ENCODE measurements at places on chromosomes 1 and 21.

GRCh38 chr1:197632005-197632404 is 143.3 kb downstream of the DENND1B start:
- no peak overlapping the region for H3K4me3 ChIP-seq
- no peaks in the 10 kb centered on the region for H3K27me3 ChIP-seq
- peaks cover 4% of the 10 kb centered on the region for H3K4me1 ChIP-seq
- H3K27ac ChIP-seq, result no peak overlapping the region
- DNase-seq, result no peak

- no peaks in the 10 kb centered on the region for H3K27me3 ChIP-seq
- H3K4me3 ChIP-seq, result no peak overlapping the region
- H3K4me1 ChIP-seq, result peaks cover 9% of the 10 kb centered on the region
- H3K27ac ChIP-seq, result no peak overlapping the region
Measured at GRCh38 chr21:32520875-32521735, 64.2 kb downstream of the TCP10L start.

DNA sequence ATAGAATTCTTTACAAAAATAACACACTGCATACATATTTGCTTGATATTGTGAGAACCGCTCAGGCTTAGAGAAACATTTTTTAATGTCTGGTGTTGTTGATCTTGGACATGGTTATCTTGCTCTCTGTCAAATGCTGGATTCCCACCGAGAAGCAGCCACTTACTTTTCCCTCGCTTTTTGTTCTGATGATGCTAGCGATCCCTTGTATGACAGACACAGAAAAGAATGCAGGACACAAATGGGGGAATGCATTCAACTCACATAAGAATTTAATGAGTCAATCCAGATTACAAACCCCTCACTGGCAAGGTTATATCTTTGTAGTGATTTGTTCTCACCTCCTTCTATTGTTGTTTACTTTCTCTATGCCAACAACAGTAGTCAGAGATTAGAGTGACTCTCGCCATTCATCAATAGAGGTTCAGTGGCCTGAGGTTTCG is 76.8 kb upstream of the AKT3 start:
- H3K4me1 ChIP-seq, result peaks cover 35% of the 10 kb centered on the region
- no peak overlapping the region for H3K27ac ChIP-seq
- H3K36me3 ChIP-seq, result no peaks in the 10 kb centered on the region
- no peaks in the 10 kb centered on the region for H3K27me3 ChIP-seq
- no peak for DNase-seq

DNA sequence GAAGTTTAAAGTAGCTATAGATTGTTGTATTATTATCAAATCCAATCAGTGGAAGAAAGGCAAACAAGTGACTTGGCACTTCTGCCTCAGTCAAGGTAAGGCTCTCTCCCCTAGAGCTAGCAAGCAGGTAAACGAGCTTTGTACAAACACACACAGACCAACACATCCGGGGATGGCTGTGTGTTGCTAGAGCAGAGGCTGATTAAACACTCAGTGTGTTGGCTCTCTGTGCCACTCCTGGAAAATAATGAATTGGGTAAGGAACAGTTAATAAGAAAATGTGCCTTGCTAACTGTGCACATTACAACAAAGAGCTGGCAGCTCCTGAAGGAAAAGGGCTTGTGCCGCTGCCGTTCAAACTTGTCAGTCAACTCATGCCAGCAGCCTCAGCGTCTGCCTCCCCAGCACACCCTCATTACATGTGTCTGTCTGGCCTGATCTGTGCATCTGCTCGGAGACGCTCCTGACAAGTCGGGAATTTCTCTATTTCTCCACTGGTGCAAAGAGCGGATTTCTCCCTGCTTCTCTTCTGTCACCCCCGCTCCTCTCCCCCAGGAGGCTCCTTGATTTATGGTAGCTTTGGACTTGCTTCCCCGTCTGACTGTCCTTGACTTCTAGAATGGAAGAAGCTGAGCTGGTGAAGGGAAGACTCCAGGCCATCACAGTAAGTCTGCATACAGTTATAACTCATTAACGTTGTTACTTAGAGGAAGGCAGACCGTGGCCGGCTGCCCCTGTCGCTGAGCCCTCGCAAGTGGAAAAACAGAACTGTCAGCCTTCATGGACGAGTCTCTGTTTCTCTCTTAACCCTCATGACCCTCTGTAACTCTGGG is at the start of gene PALMD:
Gene PALMD (plus strand): TSS at position 415 of the 833 bp plus-strand sequence. CDS start 205 bp downstream, at position 620.
- DNase-seq, result no peak
- no peaks in the 10 kb centered on the region for H3K27me3 ChIP-seq
- peaks cover 10% of the 10 kb centered on the region for H3K4me1 ChIP-seq
- H3K36me3 ChIP-seq, result no peaks in the 10 kb centered on the region
- H3K27ac ChIP-seq, result no peak within 1 kb of the TSS

- H3K4me3 ChIP-seq, result no peak overlapping the region
- no peak for DNase-seq
- H3K36me3 ChIP-seq, result no peaks in the 10 kb centered on the region
- no peaks in the 10 kb centered on the region for H3K27me3 ChIP-seq
Measured at GRCh38 chr1:107047602-107048001, 8.9 kb upstream of the PRMT6 start.

GRCh38 chr21:41667136-41667535 is 99.7 kb downstream of the RIPK4 start:
- H3K36me3 ChIP-seq, result no peaks in the 10 kb centered on the region
- peaks cover 16% of the 10 kb centered on the region for H3K4me1 ChIP-seq
- no peak overlapping the region for H3K27ac ChIP-seq
- no peaks in the 10 kb centered on the region for H3K27me3 ChIP-seq

- no peaks in the 10 kb centered on the region for H3K36me3 ChIP-seq
- H3K27me3 ChIP-seq, result peaks cover 27% of the 10 kb centered on the region
- no peak overlapping the region for H3K27ac ChIP-seq
Measured at GRCh38 chr1:206502812-206503211, 4.5 kb upstream of the RASSF5 start.

DNA sequence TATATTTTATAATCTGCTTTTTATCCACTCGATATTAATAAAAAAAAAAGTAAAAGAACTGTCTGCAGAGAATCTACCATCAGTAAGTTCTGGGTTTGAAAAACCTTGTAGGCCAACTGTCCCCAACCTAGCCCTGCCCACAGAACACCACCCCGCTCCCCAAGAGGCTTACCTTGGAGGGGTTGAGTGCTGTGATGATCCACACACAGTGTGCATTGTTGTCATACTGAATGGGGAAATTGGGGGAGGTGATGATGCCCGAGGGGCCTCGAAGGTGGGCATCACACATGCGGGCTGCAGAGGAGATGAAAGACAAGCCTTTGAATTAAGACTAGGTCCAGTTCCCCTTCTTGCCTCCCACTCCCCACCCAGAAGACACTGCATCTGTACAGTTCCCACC is 53.3 kb upstream of the HMGB4 start:
- H3K27me3 ChIP-seq, result no peaks in the 10 kb centered on the region
- no peaks in the 10 kb centered on the region for H3K4me1 ChIP-seq
- H3K4me3 ChIP-seq, result no peak overlapping the region

- no peaks in the 10 kb centered on the region for H3K27me3 ChIP-seq
- H3K4me1 ChIP-seq, result no peaks in the 10 kb centered on the region
- H3K36me3 ChIP-seq, result no peaks in the 10 kb centered on the region
- no peak for DNase-seq
Measured at GRCh38 chr1:194280463-194280862, 1094.0 kb upstream of the B3GALT2 start.

GRCh38 chr1:110696818-110697217 is 22.1 kb upstream of the KCNA3 start:
- no peaks in the 10 kb centered on the region for H3K27me3 ChIP-seq
- no peak overlapping the region for H3K4me3 ChIP-seq
- H3K27ac ChIP-seq, result no peak overlapping the region
- no peaks in the 10 kb centered on the region for H3K36me3 ChIP-seq
- no peak for DNase-seq

DNA sequence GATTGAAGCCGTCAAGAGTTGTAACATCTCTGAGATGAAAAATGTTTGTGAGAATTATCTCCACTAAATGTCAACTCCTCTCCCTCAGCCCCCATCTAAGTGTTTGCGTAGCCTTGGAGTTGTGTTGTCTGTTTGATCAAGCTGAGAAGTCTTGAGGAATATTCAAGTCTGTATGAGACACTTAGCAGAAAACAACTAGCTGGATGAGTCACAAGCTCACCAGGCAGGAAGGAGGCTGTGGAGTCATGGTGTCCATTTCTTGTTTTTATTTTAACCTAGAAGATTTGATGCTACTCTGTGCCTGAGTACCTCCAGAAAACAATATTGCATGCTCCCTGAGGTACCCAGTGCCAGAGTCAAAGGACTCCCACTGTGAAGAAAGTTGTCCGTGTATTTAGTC is 211.6 kb upstream of the PLXNA2 start:
- H3K4me3 ChIP-seq, result no peak overlapping the region
- H3K36me3 ChIP-seq, result no peaks in the 10 kb centered on the region
- H3K27me3 ChIP-seq, result no peaks in the 10 kb centered on the region

- no peaks in the 10 kb centered on the region for H3K27me3 ChIP-seq
- no peaks in the 10 kb centered on the region for H3K36me3 ChIP-seq
- H3K4me3 ChIP-seq, result no peak overlapping the region
- DNase-seq, result no peak
- no peak overlapping the region for H3K27ac ChIP-seq
Measured at GRCh38 chr21:29583424-29583924, 284.8 kb downstream of the BACH1 start.

DNA sequence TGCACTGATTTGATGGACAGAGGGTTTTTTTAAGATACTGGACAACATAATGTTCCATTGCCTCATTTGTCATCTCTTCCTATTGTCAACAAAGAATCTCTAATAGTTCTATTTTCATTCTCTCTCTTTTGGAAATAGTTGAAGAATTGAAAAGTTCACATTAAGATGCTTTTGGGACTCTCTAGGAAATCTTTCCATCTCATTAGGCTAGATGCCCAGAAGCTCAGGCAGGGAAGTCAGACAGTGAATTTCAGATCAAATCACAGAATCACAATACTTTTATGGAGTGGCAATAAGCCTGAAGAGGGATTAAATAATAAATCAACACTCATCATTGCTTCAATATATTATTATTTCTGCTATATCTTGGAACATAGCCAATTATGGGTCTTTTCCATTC is 29.2 kb downstream of the NEGR1 start:
- no peak overlapping the region for H3K4me3 ChIP-seq
- no peak overlapping the region for H3K27ac ChIP-seq
- no peaks in the 10 kb centered on the region for H3K4me1 ChIP-seq
- no peaks in the 10 kb centered on the region for H3K27me3 ChIP-seq

- DNase-seq, result peak; percentile 62
- no peaks in the 10 kb centered on the region for H3K36me3 ChIP-seq
- no peaks in the 10 kb centered on the region for H3K4me1 ChIP-seq
- no peak overlapping the region for H3K4me3 ChIP-seq
Measured at GRCh38 chr1:110542725-110543124, 23.8 kb upstream of the KCNA10 start.

DNA sequence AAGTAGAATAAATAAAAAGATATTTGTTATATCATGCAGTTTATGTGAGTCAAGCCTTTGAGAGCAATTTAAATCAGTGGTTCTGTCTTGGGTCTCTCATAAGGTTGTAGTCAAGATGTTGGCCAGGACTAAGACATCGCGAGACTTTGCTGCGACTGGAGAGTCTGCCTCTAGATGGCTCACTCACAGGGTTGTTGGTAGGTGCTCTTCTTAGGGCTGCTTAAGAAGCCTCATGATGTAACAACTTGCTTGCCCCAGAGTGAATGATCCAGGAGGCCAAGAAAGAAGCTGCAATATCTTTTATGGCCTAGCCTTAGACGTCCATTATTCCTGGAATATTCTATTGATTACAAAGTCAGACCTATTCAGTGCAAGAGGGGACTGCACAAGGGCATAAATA is 73.1 kb upstream of the CACHD1 start:
- no peak overlapping the region for H3K4me3 ChIP-seq
- DNase-seq, result no peak
- no peaks in the 10 kb centered on the region for H3K4me1 ChIP-seq
- H3K27ac ChIP-seq, result no peak overlapping the region
- no peaks in the 10 kb centered on the region for H3K27me3 ChIP-seq
- H3K36me3 ChIP-seq, result no peaks in the 10 kb centered on the region

DNA sequence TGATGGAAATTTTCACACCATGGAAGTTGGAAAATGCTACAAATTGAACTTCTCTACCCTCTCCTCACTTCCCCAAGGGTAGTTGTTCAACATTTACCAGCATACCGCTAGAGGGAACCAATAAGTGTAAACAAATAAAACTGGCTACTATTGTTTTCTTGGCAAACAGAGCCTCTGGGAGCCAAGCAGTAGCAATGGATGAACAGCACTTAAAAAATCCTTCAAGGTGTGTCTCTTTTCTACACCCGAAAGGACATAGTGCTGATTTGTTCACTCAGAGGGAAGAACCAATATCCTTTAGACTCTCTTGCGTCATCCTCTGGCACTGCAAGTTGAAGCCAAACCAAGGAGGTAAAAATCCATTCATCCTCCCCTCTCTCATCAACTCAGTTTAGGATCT is 161.5 kb downstream of the TBX15 start:
- H3K4me3 ChIP-seq, result no peak overlapping the region
- H3K36me3 ChIP-seq, result no peaks in the 10 kb centered on the region
- no peaks in the 10 kb centered on the region for H3K27me3 ChIP-seq
- no peaks in the 10 kb centered on the region for H3K4me1 ChIP-seq
- no peak overlapping the region for H3K27ac ChIP-seq

DNA sequence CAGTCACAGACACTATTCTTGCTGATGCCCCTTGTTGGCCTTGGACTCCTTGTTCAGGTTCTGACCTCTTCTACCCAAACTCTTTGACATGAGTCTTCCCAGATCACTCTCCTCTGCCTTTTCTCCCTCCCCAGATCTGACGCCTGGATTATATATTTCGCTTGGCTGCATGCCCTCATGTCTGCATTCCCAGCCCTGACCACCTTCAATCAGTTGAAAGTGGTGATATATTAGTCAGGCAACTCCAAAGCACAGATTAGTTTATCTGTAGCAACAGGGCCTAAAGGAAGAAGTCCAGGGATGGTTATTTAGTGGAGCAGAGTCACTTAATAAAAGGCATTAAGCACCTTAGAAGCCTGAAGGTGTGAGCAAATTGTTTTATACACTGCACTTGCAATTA is 110.0 kb upstream of the GUCA2B start:
- no peaks in the 10 kb centered on the region for H3K4me1 ChIP-seq
- no peaks in the 10 kb centered on the region for H3K36me3 ChIP-seq
- H3K4me3 ChIP-seq, result no peak overlapping the region

- no peaks in the 10 kb centered on the region for H3K27me3 ChIP-seq
- H3K27ac ChIP-seq, result no peak overlapping the region
- DNase-seq, result no peak
- no peaks in the 10 kb centered on the region for H3K4me1 ChIP-seq
- H3K4me3 ChIP-seq, result no peak overlapping the region
Measured at GRCh38 chr1:182811975-182812722, 22.6 kb downstream of the NPL start.

DNA sequence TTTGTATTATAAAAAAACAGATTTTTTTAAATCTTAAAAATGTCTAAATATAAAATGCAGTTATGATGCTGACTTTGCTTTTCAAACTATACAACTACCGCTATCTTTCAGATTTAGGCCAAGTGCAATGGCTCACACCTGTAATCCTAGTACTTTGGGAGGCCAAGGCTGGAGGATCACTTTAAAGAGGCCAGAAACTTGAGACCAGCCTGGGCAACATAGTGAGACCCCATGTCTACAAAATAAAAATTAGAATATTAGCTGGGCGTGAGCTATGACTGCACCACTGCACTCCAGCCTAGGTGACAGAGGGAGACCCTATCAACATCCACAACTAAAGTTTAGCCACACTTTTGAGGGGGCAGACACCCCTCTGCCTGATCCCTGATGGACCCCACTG is 20.3 kb downstream of the ZBTB17 start:
- no peak overlapping the region for H3K27ac ChIP-seq
- no peaks in the 10 kb centered on the region for H3K27me3 ChIP-seq
- peaks cover 14% of the 10 kb centered on the region for H3K4me1 ChIP-seq
- no peak for DNase-seq
- H3K36me3 ChIP-seq, result peaks cover 2% of the 10 kb centered on the region
- H3K4me3 ChIP-seq, result no peak overlapping the region

- H3K4me1 ChIP-seq, result no peaks in the 10 kb centered on the region
- no peak overlapping the region for H3K27ac ChIP-seq
- H3K4me3 ChIP-seq, result no peak overlapping the region
- H3K27me3 ChIP-seq, result no peaks in the 10 kb centered on the region
- H3K36me3 ChIP-seq, result no peaks in the 10 kb centered on the region
Measured at GRCh38 chr21:40187244-40187643, 320.0 kb downstream of the PCP4 start.

Data from neuronal stem cell (in vitro differentiated cells).